T-helper 17 cell (primary cell): ENCODE measurements at places on chromosomes 7 and 10.

- H3K36me3 ChIP-seq, result no peaks in the 10 kb centered on the region
- peaks cover 5% of the 10 kb centered on the region for H3K4me1 ChIP-seq
- no peak overlapping the region for H3K4me3 ChIP-seq
- no peak for DNase-seq
Observed at GRCh38 chr10:1188558-1189135, 132.5 kb downstream of the WDR37 start.

DNA sequence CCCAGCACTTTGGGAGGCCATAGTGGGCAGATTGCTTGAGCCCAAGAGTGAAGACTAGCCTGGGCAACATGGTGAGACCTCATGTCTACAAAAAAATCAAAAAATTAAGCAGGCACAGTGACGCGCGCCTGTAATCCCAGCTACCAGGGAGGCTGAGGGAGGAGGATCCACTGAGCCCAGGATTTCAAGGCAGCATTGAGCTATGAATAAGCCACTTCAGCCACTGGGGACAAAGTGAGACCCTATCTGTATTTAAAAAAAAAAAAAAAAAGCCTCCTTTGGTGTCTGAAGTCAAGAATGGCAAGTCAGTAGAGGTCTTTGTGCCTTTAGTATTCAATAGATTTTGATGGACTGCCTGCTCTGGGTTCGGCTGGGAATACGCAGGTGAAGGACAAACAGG lies 85.7 kb downstream of the RALA start:
- no peak overlapping the region for H3K4me3 ChIP-seq
- no peaks in the 10 kb centered on the region for H3K4me1 ChIP-seq
- H3K27me3 ChIP-seq, result no peaks in the 10 kb centered on the region
- peaks cover 3% of the 10 kb centered on the region for H3K36me3 ChIP-seq
- no peak for DNase-seq
- peak overlapping the region; percentile 24 for H3K27ac ChIP-seq

- H3K36me3 ChIP-seq, result no peaks in the 10 kb centered on the region
- no peaks in the 10 kb centered on the region for H3K27me3 ChIP-seq
- no peaks in the 10 kb centered on the region for H3K4me1 ChIP-seq
- no peak overlapping the region for H3K4me3 ChIP-seq
- no peak for DNase-seq
- no peak overlapping the region for H3K27ac ChIP-seq
Observed at GRCh38 chr7:117672453-117672852, 192.6 kb downstream of the CFTR start.

DNA sequence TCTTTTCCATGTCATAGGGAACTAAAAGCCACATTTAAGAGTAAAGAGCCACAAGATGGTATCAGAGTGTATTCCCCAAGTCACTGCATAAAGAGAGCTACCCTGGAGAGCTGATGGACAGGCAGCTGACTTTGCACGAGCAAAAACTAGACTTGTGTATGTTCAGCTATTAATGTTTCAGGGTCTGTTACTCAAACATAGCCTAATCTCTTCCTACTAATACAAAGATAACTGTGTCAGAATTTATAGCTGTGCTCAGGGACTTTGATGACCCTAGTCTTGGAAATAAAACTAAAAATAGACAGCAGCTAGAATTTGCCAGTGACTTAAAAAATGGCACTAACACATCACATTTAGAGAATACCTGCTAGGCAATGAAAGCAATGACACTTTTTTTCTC lies 45.5 kb upstream of the LRRTM3 start:
- no peak overlapping the region for H3K27ac ChIP-seq
- H3K27me3 ChIP-seq, result no peaks in the 10 kb centered on the region
- H3K4me3 ChIP-seq, result no peak overlapping the region
- no peak for DNase-seq
- no peaks in the 10 kb centered on the region for H3K36me3 ChIP-seq
- H3K4me1 ChIP-seq, result no peaks in the 10 kb centered on the region

GRCh38 chr10:113018034-113018433 lies 68.0 kb downstream of the TCF7L2 start:
- peaks cover 2% of the 10 kb centered on the region for H3K4me1 ChIP-seq
- H3K36me3 ChIP-seq, result no peaks in the 10 kb centered on the region
- H3K27me3 ChIP-seq, result no peaks in the 10 kb centered on the region
- H3K4me3 ChIP-seq, result no peak overlapping the region
- no peak for DNase-seq

DNA sequence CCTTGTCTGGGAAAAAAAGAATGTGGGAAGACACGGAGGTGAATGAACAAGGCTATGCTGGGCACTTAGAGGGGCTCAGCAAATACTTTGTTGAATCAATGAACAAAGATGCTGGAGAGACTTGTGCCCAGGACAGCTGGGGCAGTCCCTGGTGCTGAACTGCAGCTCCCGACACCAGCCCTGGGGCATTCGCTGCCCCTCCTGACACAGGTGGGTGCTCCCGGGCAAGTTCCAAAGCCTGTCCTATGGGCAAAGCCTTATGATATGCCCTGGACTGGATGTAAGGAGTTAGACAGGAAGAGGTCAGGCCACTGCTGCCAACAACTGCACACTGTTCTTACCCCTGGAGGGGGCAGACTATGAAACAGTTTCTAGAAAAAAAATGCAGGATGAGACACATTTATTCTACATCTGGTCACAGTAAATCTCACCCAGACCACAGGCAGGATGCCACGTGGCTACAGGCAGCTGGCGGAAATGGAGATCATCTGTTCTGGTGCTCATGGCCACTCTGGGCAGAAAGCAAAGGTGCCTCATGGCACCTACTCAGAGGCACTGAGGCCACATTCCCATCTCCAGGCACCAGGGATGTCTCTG lies 21.9 kb upstream of the FRAT2 start:
- H3K4me1 ChIP-seq, result peaks cover 7% of the 10 kb centered on the region
- H3K27ac ChIP-seq, result no peak overlapping the region
- no peaks in the 10 kb centered on the region for H3K36me3 ChIP-seq
- H3K4me3 ChIP-seq, result peak overlapping the region; percentile 12
